ENCODE measurements at places on chromosomes 3 and 15.

- DNase-seq = no peak
Observed at GRCh38 chr3:126100269-126100633, 16.3 kb upstream of the SLC41A3 start.

- DNase-seq = no peak
Observed at GRCh38 chr15:78934655-78935023, 10.2 kb downstream of the CTSH start.

DNA sequence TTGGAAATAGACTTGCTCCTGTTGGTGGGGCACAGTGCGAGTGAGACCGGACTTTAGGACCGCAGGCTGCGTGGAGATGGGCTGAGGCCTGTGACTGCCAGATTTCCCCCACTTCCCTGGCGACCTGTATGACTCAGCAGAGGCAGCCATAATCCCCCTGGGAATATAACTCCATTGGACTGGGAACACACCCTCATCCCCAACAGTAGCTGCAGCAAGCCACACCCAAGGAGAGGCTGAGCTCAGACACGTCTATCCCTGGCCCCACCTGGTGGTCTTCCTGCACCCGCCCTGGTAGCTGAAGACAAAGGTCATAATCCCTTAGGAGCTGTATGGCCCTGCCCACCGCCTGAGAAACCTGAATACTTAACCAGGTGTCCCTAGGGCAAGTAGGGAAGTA is 42.6 kb downstream of the DZIP1L start:
- DNase-seq = no peak

DNA sequence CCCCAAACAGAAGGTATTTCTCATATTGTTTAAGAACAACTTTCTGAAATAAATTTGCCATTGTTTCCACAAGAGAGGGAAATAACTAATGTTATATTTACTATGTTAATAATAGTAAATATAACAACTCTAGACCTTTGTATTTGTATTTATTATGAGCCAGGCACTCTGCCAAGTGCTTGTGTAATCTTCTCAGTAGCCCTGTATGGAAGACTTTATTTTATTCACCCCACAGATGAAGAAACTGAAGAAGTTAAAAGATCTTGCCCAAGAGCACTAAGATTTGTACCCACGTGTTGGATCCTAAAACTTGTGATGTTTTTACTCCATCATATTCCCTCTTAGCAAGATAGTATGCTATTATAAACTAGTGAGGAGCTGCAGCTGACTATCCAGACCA is 12.0 kb upstream of the GNB4 start:
- DNase-seq = no peak

DNA sequence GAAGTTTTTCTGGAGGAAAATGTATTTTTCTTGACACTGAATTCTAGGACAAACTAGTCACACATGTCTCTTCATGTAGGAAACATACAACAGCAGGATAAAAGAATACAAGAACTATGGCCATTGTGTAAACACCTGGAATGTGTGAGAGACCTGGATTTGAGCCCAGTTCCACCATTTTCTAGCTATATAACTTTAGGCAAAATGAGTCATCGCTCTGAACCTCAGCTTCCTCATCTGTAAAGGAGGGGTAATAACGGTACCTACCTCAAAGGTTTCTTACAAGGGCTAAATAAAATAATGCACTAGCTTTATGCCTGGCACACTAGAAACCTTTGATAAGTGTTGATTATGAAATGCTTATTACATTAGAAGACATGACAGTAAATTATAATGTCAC is 57.8 kb downstream of the RIOX2 start:
- no peak for DNase-seq

GRCh38 chr15:57692709-57693108 is 13.8 kb upstream of the POLR2M start:
- DNase-seq = no peak

DNA sequence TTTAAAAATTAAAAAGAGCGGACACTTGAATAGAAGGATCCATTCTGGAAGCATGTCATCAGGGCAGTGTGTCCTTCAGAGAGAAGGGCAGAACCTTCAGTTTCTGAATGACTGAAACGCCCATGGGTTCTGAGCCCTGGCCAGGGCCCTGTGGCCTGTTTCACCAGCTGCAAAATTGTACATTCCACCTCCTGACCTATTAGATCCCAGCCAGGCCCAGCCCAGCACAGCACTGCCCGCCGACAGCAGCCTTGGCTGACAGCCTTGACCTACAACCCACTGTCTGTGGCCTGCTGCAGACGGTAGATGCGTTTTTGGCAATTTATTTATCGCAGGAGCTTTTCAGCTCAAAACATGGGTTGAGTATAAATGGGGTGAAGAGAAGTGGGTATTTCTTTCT is 5.9 kb upstream of the POLG start:
- DNase-seq = no peak

GRCh38 chr3:82080792-82081191 is 319.3 kb upstream of the GBE1 start:
- DNase-seq = no peak

All from activated T-helper 1 cell treated with anti-CD3 and anti-CD28 coated beads, Interleukin-2, amount 50 U/mL, for 16 hours (primary cell).